ENCODE measurements at places on chromosomes 3 and 15.
A peak's percentile ranks its signal among the peaks of the same experiment; 100 is the strongest.

- DNase-seq, result no peak
These were observed 1.1 kb downstream of the IGDCC3 start for GRCh38 chr15:65376767-65377104.

DNA sequence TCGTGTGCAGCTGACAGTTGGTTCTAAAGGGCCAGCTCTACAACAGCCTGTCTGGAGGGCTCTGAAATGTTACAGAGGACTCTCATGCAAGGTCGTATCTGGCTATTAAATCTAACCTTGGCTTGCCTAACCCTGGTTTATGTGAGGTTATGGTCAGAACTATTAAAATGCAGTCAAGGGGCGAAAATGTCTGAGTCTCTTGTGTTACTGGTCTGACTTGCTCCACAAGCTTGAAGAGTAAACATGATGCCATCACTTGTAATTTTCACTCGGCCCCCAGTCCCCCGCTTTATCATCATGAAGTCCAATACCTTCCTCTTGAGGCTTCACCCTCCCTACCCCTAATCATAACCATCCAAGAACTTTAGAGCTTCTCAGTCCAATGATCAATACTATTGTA, 9.4 kb downstream of the ENTPD3 start:
- no peak for DNase-seq

GRCh38 chr3:155991847-155992246, 121.4 kb downstream of the GMPS start:
- no peak for DNase-seq

GRCh38 chr3:156522673-156523072, 32.2 kb downstream of the SSR3 start:
- no peak for DNase-seq

GRCh38 chr3:156300929-156301840, 180.8 kb downstream of the KCNAB1 start:
- no peak for DNase-seq

DNA sequence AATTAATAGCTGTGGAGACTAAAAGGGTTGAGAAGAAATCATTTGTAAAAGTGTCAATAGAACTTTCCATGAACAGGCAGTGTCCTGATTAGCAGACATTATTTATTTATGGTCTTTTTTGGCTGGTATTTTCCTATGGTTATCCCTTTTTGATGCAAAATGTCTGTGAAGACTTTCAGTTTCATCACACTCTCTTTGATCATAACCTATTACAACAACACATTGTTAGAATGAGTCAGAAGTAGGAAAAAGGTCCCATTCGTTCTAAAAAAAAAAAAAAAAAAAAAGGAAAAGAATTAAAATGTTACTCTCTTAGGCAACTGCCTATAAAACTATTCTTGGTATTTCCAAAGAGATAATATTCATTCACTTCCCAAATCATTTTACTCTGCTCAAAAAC, 62.1 kb downstream of the SLC49A4 start:
- DNase-seq, result no peak

DNA sequence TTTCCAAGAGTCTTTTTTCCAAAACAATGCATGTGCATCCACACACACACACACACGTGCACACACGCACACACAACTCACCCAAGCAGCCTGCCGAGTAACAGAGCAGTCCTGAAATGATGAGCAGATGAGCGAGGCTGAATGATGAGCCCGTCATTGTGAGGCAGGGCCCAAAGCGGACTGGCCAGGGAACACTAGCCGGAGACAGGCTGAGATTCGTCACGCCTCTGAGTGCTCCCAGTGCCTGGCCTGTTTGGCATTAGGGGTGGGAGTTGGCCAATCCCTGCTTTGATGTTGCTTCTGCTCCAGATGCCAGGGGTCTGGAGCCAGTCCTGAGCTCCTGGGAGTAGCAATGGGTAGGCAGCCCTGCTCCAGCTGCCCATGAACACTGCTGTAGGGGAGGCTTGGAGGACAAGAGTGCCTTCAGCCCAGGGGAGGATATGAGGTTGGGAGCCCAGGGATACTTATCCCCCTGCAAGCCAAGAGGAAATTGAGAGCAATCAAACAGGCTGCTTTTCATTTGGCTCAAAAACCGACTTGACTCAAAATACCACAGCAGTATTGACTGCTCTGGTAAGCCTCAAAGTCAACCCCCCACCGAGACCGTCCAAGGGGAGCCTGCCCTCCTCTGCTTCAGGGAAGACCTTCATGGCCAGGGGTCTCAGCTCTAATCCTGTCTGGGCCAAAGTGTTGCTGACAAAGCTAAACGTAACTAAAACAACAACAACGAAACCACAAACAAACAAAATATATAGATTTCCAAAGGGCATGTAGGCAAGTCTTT, 22.9 kb downstream of the COLQ start:
- DNase-seq, result no peak

DNA sequence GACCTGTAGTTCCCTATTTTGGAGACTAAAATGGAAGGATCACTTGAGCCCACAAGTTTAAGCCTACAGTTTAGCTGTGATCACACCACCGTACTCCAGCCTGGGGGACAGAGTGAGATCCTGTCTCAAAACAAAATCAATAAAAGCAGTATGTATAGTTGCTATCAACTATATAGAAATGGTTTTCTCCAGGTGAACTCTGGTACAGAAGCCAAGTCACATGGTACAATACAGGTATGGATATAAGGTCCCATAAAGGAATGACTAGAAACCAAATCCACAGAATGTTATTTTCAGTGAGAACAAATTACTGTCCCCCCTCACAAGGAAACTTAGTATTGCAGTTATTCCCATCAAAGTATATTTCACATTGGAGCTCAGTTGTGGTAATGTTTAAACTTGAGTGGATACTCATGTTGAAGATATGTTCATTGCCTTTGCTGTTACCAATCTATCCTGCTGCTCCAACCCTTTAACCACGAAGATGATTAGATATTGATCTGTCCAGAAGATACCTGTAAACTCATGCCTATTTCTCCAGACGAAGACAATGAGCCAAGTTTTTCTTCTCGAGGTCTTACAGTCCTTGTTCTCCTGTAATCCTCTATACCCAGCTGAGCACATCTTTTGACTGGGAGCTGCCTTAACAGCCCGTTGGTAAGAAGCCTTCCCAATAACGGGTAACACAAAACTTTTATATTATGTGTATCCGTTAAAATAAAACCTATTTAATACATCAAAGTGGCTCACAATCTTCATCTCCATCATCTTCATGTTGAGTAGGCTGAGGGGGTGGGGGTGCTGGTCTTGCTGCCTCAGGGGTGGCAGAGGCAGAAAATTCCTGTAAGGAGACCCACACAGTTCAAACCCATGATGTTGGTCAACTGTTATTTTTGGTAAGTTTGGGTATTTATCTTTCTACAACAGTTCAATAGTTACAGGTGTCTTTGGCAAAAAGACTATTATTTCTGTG, 24.6 kb downstream of the TRA2B start:
- DNase-seq, result no peak

- DNase-seq, result no peak
These were observed 5.2 kb upstream of the VEPH1 start for GRCh38 chr3:157508461-157508860.

GRCh38 chr15:65336493-65337435, 32.3 kb downstream of the RNU5B-1 start:
- no peak for DNase-seq

- DNase-seq, result peak; percentile 52
These were observed 19.5 kb downstream of the DNAJB11 start for GRCh38 chr3:186589856-186590579.

- DNase-seq, result no peak
These were observed 845.5 kb downstream of the ROBO2 start for GRCh38 chr3:77885381-77885780.

- peak; percentile 63 for DNase-seq
These were observed 8.3 kb downstream of the ANXA2 start for GRCh38 chr15:60389261-60390077.

DNA sequence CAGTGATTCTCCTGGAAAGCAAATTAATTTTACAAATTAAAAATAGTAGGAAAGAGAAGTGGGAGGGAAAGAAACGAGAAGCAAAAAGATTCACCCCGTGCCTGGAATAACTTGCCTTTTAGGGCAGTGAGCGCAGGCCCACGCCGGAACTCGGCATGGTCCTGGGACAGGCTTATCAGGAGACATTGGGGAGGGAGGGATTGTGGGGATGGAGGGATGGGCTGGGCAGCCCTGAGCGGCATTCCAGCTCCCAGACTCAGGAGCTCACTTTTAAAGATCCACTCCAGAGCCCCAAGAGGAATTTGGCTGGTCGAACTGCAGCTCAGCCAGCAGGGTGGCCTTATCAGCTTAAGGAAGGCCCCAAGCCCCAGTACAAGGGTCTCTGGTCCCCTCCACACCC, 117.9 kb downstream of the ADCY5 start:
- DNase-seq, result no peak

- DNase-seq, result peak; percentile 33
These were observed at the start of gene MESP2 for GRCh38 chr15:89776274-89777072. Gene MESP2, plus strand, starts transcription at chr15:89776332. Its CDS starts 26 bp downstream, at chr15:89776358.

DNA sequence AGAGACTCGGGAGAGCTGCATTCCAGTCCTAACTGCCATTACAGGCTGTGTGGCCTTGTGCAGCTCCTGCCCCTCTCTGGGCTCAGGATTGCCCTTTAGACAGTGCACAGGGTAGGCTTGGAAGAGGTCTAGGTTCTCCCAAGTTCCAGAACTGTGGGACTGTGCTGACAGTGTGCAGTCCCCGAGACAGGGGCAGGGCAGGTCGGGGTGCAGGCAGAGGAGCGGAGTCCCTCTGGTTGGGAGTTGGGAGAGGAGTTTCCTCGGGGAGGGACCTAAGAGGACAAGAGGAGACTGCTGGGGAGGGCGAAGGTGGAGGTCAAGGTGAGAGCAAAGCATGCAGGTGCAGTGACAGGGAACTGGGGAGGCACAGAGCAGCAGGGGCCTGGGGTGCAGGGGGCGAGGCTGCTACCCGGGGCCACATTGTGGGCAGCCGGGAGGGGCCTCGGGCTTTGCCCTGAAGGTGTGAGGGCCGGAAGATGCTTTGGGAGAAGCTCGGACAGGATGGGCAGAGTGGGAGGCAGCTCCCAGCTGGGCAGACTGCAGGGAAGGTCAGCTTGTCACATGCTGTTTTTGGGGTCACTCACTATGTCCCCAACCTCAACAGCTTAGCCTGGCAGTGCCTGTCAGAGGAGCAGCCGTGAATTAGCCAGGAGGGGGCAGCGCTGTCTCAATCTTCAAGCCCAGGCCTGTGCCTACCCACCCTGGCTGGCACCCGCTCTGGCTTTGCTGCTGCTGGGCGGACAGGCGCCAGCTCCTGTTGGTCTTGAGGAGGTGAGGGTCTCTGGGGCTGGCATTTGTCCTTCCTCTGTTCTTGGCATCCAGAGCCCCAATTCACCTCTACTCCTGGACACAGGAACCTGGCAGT, 15.4 kb upstream of the CSPG4 start:
- peak; percentile 71 for DNase-seq

- no peak for DNase-seq
These were observed 6.6 kb downstream of the ARRDC4 start for GRCh38 chr15:97966924-97967620.

GRCh38 chr3:27049792-27050191, 319.4 kb downstream of the NEK10 start:
- no peak for DNase-seq

DNA sequence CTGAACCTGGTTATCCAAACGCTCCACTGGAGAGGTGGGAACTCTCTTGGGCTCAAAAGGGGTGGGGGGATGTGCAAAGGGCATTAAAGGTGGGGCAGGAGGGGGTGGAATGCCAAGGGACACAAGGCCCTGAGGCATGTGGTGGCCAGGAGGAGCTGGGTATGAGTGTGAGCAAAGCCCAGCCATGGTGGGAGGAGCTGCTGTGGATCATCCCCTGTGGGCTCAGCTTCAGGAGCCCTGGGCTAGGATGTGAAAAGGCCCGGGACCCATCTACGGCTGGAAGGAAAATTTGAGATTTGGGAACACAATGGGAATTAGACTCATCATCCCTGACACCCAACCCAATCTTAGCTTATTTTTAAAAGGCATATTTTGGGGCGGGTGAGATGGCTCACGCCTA, 33.3 kb downstream of the MGLL start:
- no peak for DNase-seq

GRCh38 chr3:172750069-172750367, 508 bp upstream of the ECT2 start:
- no peak for DNase-seq

- DNase-seq, result no peak
These were observed 155.4 kb downstream of the CACNA1D start for GRCh38 chr3:53649816-53650215.

- no peak for DNase-seq
These were observed 87.8 kb upstream of the MANF start for GRCh38 chr3:51297333-51297732.

- no peak for DNase-seq
These were observed 20.3 kb downstream of the CAND2 start for GRCh38 chr3:12816521-12817342.

- no peak for DNase-seq
These were observed 553.6 kb upstream of the NECTIN3 start for GRCh38 chr3:110518031-110518430.

GRCh38 chr3:138381413-138381901, 33.1 kb downstream of the MRAS start:
- DNase-seq, result no peak

DNA sequence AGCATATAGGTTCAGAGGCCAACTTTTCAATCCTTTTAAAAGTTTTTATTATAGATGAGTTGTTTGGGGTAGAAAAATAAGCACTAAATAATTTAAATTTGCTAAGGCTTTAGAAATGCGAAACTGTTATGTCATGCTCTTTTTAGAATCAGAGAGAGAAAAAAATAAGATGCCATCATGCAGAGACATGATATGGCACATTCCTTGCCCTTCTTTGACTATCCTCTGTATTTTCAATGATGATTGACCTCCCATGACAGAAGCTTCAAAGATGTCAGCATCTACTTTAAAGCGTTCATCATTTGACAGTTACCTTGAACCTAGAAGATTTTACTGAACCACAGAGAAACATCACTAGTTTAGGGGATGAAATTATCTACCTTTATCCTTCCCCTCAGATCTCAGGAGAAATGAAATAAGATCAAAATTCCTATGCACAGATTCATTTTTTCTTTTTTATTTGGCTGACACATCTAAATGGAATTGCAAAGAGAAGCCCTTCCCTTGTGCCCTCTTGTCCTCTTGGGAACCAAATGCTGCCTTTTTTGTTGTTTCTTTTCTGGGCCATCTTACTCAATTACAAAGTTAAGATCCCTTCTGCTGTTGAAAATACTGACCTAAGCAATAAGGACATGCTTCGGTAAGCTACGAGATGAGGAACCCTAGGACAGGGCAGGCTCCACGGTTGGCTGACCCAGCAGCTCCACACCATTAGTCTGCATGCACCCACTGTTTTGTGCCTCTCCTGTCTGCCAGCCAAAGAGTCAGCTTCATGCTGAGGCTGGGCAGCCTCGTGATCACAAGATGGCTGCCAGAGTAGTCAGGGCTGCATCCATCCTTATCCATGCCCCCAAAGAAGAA, 289.7 kb upstream of the TPM1 start:
- no peak for DNase-seq

GRCh38 chr15:47473832-47474231, 243.5 kb upstream of the SEMA6D start:
- no peak for DNase-seq

- DNase-seq, result no peak
These were observed 54.1 kb downstream of the LEO1 start for GRCh38 chr15:51917493-51917892.

- no peak for DNase-seq
These were observed 64.0 kb upstream of the TRA2B start for GRCh38 chr3:186001842-186002241.

- DNase-seq, result no peak
These were observed 64.2 kb upstream of the EPHA6 start for GRCh38 chr3:96750094-96750767.

GRCh38 chr3:68972358-68972979, 40.1 kb upstream of the TAFA4 start:
- DNase-seq, result peak; percentile 20

GRCh38 chr3:127984241-127984975, 67.8 kb upstream of the SEC61A1 start:
- no peak for DNase-seq
